ENCODE measurements at places on chromosomes 16 and 17. TPM values are rescaled to one million over a fixed set of nuclear protein-coding genes. Genes with fewer than 3 reads are reported as not detected.

C17orf107 gene
- polyA plus RNA-seq, result 0.78 TPM

ABI3 gene
- polyA plus RNA-seq, result 2.4 TPM

CMTM2 gene
- not detected for polyA plus RNA-seq

CWC25 gene
- 29.8 TPM for polyA plus RNA-seq

WSCD1 gene
- 6.8 TPM for polyA plus RNA-seq

PYDC1 gene
- 1.8 TPM for polyA plus RNA-seq
